ENCODE measurements at places on chromosomes 6 and 20. TPM values are rescaled to one million over a fixed set of nuclear protein-coding genes. Genes with fewer than 3 reads are reported as not detected.

DNA sequence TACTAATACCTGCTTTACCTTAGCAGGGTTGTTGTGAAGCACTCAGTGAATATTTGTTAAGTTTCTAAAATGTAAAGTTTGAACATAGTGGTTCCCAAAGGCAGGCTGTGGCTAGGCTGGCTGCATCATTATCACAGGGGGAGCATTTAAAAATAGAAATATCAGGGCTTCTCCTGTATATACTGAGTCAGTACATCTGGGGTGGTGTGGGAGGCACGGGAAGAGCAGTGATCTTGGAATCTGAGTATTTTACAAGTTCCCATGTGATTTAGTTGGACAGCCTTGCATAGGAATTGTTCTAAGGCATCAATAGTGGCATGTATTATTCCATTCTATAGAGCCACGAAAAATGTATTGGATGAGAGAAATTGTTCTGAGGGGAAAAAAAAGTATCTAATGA, 8.0 kb downstream of the CDC5L start:
- DNase-seq = no peak

- DNase-seq = no peak
Observed at GRCh38 chr6:1635305-1636010, 25.7 kb downstream of the FOXC1 start.

The MATN4 gene
- polyA plus RNA-seq = not detected

The GJA10 gene
- polyA plus RNA-seq = not detected

The PRSS35 gene
- polyA plus RNA-seq = not detected

DNA sequence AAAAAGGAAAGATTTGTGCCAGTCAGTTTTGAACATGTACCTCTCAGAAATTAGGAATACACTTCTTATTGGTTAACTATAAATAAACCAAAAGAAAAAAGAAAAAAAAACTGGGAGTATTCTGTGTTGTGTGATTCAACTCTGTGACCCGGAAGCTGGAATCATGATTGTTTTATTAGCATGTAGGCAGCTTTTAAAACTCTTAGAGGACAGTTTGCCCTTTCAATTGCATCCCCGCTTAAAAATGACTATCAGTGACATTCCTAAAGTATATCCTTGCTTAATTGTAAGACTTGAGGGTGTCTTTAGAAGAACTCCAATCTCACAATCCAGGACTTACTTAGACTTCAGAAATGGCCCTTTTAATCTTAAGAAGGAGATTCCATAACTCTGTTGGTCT, 29.1 kb upstream of the TENT5A start:
- DNase-seq = no peak

DNA sequence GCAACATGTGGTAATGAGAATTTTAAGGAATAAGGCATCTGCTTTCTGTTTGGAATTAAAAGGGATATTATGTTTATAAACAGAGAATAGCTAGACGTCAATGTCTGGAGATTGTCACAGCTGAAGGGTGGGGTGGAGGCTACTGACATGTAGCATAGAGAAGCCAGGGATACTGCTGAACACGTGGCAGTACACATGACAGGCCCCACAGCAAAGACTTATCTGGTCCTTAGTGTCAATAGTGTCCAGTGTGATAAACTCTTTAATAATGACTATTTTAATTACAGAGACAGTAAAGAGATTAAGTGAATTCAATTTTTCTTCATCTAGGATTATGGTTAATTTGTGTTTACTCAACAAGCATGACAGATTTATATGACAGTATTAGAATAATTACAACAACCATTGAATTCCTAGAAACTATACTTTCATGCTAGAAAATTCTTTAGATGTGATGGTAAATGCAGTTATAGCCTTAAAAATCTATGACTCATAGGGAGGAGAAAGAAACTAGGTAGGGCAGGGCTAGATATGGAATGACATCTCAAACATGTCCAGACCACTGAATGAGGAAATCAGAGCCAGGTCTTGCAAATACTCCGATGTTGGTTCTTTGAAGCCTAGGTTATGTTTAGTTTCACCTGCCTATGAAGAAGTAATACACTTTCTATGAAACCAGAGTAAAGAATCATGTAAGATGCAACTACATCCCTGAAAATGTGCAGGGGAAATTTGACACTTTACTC, 399.5 kb downstream of the PHF3 start:
- DNase-seq = no peak

DNA sequence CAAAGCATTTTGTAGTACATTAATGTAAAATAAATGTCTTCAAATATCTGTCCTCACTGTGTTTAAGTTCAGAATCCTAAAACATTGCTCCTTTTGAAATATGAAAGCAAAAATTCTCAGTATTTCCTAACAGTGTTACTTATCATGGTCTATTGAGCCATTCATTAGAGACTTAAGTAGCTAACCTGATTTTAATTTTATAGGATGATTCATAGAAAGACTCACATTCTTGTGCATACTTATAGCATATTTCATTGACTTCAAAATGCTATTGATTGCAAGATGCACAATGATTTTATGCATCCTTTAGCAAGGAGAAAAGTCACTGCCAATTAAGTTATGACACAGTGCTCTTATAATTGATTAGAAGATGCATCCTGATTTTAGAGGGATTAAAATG, 85.7 kb downstream of the HIVEP1 start:
- no peak for DNase-seq

GRCh38 chr6:130744576-130745366, 82.4 kb upstream of the SMLR1 start:
- DNase-seq = no peak
